ENCODE measurements at places on chromosomes 5 and 9. TPM values are rescaled to one million over a fixed set of nuclear protein-coding genes. Genes with fewer than 3 reads are reported as not detected.

The RNF20 gene
- 21.7 TPM for total RNA-seq

- no peak for DNase-seq
Measured at GRCh38 chr5:10981932-10982331, 220.9 kb upstream of the DAP start.

GRCh38 chr5:11289733-11290132, 528.7 kb upstream of the DAP start:
- no peak for DNase-seq

The PCDHB5 gene
- 3.1 TPM for total RNA-seq

The ORM1 gene
- total RNA-seq = not detected

GRCh38 chr5:95178046-95178651, 106.7 kb downstream of the MCTP1 start:
- DNase-seq = no peak

The RNF183 gene
- total RNA-seq = not detected

The PAEP gene
- total RNA-seq = not detected

DNA sequence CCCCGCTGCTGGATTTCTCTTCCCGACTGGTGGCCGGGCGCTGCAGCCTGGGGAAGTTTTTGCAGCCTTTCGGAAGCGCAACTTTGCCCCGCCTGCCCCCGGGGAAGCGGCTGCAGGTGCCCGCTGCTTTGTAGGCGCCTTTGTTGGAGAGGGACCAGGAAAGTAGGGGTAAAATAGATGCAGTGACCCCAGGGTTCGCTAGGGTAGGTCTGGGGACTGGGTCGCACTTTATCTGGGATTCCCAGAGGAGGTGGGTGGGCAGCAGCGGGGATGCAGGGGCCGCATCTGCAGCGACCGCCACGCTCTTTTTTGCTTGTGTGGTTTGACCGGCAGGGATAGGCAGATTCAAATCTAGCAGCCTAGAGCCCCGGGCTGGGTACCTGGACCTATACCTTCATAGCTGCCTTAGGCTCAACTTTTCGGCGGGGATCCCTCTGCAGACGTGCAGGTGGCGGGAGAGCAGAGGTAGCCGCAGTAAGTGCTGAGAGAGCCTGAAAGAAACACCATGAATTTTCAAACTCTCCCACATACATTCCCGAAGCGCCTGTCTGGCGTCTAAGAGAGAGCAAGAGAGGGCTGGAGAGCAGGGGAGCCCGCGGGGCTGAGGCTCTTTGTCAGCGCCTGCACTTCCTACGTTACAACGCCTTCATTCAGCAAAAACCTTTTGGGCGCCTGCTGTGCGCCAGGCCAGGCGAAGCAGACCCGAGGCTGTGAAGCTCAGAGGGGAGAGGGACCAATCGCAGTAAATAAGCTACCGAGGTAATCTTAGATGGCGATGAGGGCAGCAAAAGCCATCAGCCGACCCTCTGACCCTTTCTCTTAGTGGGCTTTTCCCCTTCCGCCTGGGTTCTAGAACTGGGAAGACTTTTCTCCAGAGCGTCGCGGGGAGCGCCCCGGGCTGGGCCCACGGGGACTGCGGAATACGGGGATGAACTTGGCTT, 642 bp downstream of the SV2C start:
- DNase-seq = no peak

The MCCC2 gene
- 33.2 TPM for total RNA-seq

The NUDCD2 gene
- total RNA-seq = 6.5 TPM

- peak; percentile 89 for DNase-seq
Measured at GRCh38 chr9:27528886-27529315, 713 bp downstream of the MOB3B start.

- DNase-seq = no peak
Measured at GRCh38 chr9:133621725-133622267, 12.6 kb upstream of the FAM163B start.

The SLIT3 gene
- total RNA-seq = 10.8 TPM

DNA sequence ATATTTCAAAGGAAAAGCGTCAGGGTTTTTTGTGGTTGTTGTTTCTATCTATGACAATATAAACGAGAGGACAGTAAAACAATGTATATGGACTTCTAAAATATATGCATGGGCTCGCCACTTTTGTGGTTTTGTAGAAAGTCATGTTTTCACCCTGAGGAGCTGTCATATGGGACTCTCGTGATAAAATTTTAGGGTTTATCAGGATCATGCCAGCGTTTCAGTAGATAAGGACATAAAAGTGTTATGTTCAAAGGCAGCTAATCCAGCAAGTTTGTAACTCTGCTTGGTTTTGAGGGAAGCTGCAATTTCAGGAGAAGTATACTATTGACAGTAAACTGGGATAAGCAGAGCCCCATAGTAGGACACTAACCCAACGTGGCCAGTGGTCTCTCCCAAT, 120.3 kb downstream of the CDC42SE2 start:
- DNase-seq = no peak

DNA sequence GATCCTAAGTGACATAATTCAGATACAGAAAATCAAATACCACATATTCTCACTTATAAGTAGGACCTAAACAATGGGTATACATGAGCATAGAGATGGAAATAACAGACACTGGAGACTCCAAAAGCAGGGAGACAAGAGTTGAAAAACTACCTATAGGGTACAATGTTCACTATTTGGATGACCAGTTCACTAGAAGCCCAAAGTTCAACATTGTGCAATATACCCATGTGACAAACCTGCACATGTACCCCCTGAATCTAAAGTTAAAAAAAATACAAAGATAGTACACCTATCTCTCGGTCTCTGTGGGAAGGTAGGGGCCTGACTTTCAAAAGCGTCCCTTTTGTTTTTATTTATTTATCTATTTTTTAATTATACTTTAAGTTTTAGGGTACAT, 11.7 kb upstream of the OR1N1 start:
- DNase-seq = no peak

DNA sequence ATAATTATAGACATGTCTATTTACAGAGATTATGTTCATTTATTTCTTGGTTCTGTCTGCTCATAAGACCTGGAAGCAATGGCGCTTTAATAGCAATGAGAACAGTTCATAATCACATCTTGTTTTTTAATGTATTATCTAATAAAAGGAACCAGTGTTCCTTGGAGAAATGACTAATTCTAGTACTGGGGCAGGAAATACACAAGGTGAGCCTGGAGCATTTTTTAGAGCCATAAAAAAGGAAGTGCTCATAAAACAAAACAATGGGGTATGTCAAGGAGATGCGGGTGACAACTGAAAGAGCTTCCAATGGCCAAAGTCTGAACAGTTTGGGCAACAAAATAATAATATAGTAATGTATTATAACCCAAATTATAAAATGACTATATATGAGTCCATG, 531.9 kb upstream of the CHD1 start:
- no peak for DNase-seq

DNA sequence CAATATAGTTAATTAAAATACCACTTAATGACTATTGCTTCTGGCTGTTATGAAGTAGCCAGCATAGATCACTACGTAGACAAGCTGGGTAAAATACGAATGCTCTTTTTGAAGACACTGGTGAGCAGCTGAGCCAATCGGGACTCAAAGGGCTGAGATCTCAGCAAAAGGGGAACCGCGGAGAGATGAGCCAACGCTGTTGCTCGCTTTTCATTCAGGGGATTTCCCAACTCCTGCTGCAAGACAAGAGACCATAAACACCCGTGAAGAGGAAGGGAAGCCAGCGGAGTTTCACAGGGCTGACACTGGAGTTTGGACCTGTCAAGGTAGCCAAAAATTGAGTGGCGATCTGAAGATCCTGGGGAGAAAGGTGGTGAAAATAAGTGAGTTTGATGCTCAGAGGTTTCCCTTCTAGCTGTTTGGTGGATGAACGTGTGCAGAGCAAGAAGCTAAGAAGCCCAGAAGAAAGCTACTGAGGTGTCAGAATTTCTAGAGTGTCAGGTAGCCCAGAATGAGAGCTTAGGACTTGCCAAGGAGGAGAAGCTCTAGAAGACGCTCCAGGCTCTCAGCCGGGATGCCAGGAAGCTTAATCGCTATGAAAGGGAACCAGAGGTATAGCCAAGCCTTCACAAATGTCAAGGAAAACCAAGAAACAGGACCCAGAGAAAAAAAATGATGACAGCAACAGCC, 79.6 kb upstream of the RNU6ATAC start:
- no peak for DNase-seq

The IL13 gene
- total RNA-seq = not detected

DNA sequence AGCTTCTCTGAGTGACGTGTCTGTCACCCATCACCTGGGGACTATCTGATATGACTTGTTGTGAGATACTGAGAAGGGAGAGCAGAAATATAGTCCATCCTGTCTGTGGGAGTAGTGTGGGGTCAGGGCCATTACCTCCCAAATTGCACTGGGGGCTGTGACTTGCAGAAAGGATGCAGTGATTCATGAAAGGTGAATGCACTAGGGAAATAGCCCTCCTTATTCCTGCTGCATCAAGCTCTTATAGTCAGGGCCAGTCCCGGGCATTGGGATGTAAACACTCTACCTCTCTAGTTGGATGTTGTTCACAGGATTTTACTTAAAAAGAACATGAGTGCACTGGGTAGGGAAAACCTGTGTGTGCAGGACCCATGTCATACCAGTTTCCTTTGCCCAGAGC, 124.8 kb downstream of the STK32A start:
- DNase-seq = no peak

DNA sequence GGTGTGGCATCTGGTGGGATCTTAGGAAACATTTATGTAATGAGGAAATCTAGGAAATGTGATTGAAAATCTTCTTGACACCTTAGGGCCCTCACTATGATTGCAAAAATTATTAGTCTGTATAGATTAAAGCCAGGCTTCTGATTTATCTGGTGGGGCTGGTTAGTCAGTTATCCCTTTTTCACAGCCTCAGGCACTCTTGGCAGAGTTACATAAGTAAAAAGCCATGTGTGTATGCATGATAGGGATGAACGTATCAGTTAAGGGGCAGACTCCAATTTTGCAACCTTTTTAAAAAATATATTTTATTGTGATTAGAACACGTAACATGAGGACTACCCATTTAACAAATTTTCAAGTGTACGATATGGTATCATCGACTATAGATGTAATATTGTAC, 30.6 kb upstream of the RAB14 start:
- no peak for DNase-seq

The CCT5 gene
- 154 TPM for total RNA-seq

The IL5 gene
- total RNA-seq = not detected

The ZNF483 gene
- 4.5 TPM for total RNA-seq

The LCN10 gene
- 2.8 TPM for total RNA-seq

DNA sequence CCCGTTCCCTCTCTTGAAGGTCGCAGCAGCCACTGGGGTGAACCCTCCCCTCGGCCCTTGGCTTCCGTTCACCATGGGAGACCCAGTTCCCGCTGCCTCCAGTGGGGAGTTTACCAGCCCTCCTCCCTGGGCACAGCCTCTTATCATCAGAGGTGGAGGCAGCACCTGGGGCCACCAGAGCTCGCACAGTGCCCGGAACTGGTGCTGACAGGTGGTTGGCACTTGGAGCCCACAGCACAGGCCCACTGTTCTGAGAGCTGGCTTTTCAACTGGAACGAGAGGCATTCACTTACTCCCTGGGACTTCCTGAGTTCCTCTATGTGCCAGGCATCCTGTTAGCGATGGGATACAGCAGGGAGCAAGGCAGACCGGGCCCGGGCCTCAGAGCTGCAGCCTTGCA, 106.8 kb upstream of the FCN2 start:
- no peak for DNase-seq

The KIAA1958 gene
- 18.3 TPM for total RNA-seq

- no peak for DNase-seq
Measured at GRCh38 chr5:164481270-164481669, 975.9 kb downstream of the MAT2B start.

- DNase-seq = no peak
Measured at GRCh38 chr9:111601237-111602018, 2.0 kb upstream of the PTGR1 start.

DNA sequence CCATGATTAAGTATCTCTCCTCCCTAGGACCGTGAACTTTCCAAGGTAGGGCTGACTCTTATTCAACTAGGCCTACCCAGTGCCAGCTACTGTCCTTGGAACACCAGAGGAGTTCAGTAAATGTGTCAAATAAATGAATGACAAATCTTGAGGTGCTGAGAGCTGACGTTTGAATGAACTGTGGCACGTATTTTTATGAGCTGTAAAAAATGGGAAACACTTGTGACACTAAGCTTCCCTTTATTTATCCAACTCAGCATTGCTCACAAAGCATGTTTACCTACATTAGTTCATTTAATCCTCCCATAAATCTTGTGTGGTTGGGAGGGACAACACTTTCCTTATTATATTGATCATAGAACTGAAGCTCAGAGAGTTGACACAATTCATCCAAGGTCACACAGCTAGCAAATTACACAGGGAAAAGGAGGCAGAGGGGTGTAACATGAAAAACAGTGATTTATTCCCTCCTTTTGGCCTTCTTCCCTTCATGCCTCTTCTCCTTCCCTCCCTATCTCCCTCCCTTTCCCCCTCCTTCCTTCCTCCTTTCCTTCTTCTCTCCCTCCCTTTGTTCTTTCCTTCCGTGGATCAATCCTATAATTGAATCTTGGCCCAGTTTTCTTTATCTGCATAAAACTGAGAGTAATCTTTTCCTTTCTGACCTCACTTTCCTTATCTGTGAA, 412.6 kb downstream of the DMRT2 start:
- no peak for DNase-seq

- DNase-seq = peak; percentile 85
Measured at GRCh38 chr9:72526901-72527800, 5.7 kb downstream of the TMC1 start.

DNA sequence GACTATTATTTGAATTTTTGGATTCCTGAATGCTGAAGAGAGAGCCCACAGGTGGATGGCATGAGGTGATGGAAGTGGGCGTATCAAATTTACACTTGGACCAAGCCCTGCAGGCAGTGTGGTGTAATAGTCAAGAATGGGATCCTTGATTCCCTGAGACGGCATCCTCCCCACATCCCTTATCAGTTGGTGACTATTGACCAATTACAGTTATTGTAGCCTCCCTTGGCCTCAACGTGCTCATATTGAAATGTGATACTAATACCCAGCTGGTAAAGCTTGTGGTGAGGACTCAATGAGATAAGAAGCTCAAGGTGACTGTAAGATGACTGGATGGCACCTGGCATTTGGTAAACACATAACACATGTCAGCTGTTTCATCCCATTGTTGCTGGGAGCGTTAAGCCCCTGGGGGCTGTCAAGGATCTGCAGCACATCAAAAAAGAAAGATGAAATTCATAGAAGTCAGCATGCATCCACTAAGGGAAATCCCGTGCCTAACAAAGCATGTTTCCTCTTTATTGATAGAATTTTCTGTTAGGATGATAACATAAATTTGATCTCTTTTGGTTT, 65.6 kb upstream of the IRX2 start:
- DNase-seq = no peak

DNA sequence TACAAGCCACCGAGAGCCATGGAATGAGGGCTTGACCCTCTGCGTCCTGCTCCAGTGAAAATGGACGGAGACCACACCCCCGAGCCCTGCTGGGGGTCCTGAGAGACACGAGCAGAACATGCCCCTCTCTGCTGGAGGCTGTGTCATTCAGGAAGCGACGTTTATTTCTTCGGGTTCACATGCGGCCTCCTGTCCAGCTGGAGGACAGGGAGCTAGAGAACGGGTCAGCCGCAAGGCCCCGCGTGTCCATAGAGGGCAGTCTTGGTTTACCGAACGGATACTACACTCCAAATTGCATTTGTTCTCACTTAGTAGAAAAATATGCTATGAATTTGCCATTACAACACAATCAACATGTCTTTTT, 36.1 kb downstream of the MRPL36 start:
- DNase-seq = peak; percentile 56

- DNase-seq = no peak
Measured at GRCh38 chr5:76294573-76294972, 108.5 kb upstream of the IQGAP2 start.

The SPATA31E1 gene
- not detected for total RNA-seq

- DNase-seq = no peak
Measured at GRCh38 chr5:115636008-115636407, 10.2 kb upstream of the TMED7 start.

The HMMR gene
- total RNA-seq = 2.2 TPM
